ENCODE measurements at places on chromosomes 6 and 20.

DNA sequence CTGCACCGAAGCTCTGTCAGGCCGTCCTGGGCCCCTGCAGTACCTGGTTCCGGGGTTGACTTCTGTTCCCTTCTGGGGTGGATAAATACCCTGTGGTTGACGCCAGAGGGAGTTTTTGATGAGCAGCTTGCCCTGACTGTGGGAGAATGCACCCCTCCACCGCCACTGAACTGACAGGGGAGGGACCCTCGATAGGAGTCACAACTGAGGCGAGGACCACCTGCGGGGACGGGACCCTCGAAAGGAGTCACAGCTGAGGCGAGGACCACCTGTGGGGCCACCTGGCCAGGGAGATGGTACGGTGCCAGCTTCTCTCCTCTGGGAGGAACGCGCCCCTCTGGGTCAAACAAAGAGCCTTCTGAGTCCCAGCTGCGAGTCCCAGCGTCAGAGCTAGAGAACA, 100.1 kb upstream of the FRMD1 start:
- no peak for DNase-seq

DNA sequence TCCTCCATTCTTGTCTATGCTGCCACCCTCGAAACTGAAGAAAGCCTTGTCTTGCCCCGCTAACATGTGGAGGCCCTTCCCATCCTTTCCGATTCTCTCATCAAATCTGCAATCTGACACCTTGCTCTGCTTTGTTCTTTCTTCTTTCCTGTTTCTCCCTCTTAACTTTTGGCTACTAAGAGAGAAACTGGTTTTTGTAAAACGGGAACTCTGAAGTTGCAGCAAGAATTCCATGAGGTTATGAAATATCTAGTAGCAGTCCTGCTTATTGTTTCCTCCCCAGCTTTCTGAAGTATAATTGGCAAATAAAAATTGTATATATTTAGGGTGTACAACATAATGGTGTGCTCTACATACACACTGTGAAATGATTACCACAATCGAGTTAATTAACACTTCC, 80.2 kb downstream of the MAP7 start:
- no peak for DNase-seq

DNA sequence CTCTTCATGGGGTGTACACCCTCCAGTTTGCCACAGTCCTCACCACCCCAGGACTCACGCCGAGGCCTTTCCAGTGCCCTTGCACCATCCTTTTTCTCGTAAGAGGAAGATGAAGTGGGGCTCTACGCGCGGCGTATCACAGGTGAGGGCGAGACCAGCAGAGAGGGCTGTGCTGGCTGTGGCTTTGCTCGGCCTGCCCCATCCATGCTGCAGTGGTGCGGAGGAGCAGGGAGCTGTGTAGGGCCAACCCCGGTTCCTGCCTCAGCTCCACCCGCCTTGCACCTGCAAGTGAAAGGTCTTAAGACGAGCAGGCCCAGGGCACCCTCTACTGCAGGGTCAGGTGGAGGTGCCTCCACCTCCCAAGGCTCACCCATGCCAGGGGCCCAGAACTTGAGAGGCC, 24.1 kb downstream of the RBCK1 start:
- DNase-seq: no peak

DNA sequence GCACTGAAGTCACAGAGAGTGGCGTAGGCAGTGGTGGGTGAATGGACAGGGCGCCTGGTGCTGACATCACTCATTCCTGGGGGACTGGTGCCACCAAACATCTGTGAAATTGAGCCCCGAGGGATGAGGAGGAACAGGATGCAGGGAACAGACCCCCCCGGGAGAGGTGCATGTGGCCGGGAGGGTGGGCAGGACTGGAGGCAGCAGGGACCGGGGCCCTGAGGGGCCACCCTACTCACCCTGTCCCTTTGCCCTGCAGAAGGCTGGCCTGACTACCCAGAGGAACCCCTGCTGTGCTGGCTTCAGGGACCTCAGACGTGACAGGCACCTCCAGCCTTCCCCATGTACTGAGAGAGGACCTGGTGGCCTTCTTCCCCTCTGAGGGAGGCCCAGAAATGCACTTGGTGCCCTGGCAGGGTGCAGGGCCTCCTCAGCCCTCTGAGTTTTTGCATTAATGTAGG, 25.1 kb downstream of the SYNDIG1 start:
- DNase-seq: no peak

DNA sequence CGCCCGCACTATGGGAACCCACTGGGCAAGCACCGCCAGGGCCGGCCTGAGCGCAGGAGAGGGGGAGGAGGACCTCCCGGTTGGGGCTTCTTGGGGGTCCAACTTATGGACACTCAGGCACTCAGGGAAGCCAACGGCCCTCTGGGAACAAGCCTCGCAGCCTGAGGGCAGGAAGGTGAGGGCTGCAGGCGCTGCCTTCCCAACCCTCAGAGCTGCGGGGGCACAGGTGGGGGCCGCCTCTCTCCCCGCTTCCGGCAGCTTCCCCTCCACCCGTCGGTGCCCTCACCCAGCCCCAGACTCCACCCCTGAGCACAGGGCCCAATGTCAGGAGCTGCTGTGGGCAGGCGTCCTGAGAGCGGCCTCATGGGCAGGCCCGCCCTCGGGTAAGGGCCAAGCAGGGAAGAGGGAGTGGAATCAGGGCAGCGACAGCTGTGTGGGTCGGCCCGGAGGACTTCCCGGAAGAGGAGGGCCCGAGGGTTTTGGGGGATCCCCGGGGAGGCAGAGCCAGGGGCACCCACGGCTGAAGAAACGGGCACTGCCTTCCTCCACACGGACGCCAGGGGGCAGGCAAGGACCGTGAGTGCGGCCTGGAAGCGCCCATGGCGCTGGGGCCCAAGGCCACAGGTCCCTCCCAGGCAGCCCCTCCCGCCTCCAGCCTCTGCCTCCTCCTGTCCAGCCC, 488 bp upstream of the PTK6 start:
- peak; percentile 96 for DNase-seq

GRCh38 chr6:119643876-119644275, 294.3 kb upstream of the MAN1A1 start:
- DNase-seq: peak; percentile 39

GRCh38 chr20:3312940-3313682, 74.1 kb upstream of the SLC4A11 start:
- DNase-seq: peak; percentile 91

DNA sequence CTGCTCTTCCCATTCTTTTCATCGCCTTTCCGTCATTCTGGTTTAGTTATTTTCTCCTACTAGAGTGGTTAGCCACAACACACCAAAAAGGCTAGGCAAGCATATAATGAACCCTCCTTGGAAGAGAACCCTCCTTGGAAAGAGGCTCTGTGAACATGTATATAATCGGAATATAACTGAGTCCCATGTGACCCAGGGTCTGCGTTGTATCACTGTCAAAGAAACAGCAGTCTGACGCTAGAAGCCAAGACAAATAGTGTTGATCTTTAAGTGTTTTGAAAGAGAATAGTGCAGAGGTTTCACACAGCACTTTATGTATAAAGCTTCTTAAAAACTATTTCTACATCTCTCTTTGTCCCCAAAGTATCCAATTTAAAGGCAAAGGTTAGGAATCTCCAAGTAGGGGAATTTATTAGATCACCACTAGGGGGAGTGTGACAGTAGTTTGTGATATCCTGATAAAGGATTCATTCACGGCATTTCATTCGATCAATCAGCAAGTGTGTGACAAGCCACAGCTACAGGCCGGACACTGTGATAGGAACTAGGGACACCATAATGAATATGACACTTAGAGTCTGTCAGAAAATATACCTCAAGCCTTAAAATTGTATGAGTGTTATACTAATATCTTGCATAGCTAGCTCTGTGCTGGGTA, 395.3 kb downstream of the CD109 start:
- DNase-seq: peak; percentile 58

- peak; percentile 56 for DNase-seq
Observed at GRCh38 chr6:1385129-1386037, 4.0 kb upstream of the FOXF2 start.

GRCh38 chr6:51261691-51262090, 443.0 kb downstream of the TFAP2B start:
- no peak for DNase-seq

DNA sequence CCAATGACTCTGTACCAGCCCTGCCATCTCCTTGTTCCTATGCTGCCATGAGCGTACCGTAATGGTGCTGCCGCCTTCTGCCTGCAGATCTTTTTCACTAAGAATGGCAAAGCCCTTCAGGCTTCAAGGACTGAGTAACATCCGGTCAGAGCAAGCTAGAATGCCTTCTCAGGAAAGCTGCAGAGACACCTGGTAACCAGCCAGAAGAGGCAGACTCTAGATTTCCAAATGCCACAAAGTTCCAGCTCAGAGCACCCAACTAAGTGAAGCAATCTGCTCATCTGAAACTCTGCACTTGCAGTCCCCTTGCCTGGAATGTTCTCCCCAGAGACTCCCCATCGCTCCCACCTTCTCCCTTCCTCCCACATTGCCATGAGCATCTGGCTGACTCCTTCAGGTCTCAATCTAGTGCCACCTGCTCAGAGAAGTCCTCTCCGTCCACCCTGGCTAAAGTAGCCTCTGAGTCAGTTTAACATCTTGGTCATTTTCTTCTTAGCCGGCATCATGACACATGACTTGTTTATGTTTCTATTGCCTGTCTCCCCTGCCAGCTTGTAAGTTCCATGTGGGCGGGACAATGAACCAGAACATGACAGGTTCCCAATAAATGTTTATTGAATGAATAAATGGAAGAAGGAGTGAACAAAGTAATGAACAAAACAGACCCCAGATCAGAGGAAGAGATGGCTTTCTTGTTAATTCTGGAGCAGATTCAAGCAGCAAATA, 6.9 kb upstream of the OCSTAMP start:
- DNase-seq: peak; percentile 79

- DNase-seq: no peak
Observed at GRCh38 chr6:43454290-43454695, 1.1 kb downstream of the DLK2 start.
